HuH-7.5 (cell line): ENCODE measurements at places on chromosomes 1 and 21.
A peak's percentile ranks its signal among the peaks of the same experiment; 100 is the strongest.

- DNase-seq: no peak
Measured at GRCh38 chr1:207059881-207060280, 6.8 kb downstream of the PFKFB2 start.

- no peak for DNase-seq
Measured at GRCh38 chr1:208858738-208859137, 614.6 kb upstream of the PLXNA2 start.

DNA sequence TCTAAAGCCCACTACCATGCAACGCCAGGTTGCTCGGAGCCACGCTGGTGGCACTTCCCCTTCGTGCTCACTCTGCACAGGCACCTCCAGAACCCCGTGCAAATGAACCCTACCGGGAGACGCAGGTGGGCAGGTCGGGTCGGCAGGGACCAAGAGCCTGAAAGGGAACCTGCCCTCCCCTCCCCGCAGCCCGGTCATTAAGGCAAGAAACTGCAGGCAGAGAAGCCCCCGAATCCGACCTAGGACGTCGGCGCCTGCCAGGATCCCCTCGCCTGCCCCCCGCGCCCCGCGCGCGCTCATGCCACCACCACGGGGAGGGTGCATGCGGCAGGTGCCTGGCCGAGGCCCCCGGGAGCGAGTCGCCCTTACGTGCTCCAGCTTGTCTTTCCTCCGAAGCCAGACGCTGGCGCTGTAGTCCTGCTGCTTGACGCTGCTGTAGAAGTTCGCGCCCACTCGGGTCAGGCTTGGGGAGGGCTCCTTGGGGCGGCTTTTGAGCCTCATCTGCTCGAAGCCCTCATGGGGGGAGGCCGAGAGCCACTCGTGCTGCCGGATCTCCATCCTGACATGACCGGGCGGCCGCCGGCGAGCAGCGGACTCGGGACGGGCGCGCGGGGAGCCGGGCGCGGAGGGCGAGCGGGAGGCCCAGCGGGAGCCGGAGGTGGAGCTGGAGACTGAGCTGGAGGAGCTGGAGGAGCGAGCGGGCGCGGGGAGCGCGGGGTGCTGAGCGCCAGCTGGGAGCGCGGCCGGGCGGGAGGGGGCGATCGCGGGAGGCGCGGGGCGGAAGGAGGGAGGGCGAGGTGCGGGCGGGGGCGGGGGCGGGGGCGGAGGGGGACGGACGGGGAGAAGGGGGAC, 552 bp downstream of the PLD5 start:
- peak; percentile 57 for DNase-seq

DNA sequence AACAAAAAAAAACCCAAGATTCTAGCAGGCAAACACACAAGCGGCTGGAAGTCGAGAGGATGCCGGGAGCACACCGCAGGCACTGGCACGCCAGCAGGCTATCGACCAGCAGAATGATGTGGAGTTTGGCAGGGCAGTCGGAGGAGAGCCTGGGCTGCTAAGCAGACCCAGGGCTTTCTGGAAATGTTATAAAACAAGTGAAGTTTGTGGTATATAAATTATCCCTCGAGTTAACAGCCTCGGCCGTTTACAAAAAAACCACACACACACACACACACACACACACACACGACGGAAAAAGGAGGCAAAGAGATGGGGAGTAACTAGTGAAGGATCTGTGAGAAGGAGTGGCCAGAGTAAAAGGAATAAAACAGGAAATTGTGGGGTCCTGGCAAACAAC, 87.2 kb upstream of the IVNS1ABP start:
- DNase-seq: no peak

DNA sequence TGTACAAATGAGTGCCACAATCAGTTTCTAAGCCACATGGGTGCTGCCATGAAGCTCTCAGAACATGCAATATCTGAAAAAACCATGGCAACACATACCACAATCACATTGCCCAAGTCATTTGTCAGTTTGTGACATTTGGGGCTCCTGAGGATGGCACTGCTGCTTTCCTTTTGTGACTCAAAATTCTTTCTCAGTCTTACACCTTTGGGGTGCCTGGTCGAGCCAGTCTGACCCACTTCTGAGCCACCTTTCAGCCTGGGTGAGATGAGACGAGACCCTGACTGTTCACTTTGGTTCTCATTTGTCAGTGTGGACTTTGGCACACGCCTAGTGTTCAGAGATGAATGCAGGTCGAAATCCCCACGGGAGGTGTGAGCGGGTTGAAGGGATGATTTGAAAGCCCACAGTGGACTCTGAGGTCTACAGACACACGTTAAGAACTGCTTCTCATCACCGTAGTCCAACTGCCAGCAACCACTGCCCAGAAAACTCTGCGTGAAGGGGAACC, 8.0 kb downstream of the BATF3 start:
- DNase-seq: no peak

DNA sequence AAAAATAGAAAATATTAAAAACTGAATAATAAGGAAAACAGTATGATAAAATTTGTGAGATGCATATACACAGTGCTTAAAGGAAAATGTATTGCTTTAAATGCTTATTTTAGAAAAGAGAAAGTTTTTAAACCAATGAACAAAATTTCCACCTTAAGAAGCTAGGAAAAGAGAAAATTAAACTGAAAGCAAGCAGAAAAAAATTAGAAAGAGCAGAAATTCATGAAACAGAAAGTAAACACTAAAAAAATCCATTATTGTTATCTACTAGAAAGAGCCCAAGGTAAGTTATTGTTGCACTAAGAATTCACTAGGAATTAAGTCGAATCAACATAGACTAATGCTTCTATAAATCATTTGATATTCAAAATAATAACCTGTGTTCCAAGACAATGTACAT, 67.7 kb downstream of the PIK3R3 start:
- DNase-seq: no peak

DNA sequence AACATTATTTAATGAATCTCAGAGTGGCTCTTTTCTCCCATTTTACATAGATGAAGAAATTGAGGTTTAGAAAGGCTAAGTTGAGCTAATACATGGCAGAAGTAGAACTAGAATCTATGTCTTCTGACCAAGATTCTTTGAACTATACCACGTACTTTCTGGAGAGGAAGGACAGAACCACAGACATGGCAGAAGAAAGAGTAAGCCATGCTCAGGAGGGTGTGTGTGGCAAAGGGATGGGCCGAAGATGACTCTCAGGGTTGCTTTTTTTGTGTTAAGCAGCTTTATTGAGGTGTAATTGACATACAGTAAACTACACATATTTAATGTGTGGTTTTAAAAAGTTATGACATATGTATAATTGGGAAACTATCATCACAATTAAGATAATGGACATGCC, 69.5 kb downstream of the PEX14 start:
- DNase-seq: no peak

- no peak for DNase-seq
Measured at GRCh38 chr1:104408268-104408667, 658.6 kb downstream of the AMY1C start.

GRCh38 chr1:190754666-190755065, 277.0 kb upstream of the BRINP3 start:
- no peak for DNase-seq

- no peak for DNase-seq
Measured at GRCh38 chr1:197810812-197811211, 35.5 kb upstream of the DENND1B start.

DNA sequence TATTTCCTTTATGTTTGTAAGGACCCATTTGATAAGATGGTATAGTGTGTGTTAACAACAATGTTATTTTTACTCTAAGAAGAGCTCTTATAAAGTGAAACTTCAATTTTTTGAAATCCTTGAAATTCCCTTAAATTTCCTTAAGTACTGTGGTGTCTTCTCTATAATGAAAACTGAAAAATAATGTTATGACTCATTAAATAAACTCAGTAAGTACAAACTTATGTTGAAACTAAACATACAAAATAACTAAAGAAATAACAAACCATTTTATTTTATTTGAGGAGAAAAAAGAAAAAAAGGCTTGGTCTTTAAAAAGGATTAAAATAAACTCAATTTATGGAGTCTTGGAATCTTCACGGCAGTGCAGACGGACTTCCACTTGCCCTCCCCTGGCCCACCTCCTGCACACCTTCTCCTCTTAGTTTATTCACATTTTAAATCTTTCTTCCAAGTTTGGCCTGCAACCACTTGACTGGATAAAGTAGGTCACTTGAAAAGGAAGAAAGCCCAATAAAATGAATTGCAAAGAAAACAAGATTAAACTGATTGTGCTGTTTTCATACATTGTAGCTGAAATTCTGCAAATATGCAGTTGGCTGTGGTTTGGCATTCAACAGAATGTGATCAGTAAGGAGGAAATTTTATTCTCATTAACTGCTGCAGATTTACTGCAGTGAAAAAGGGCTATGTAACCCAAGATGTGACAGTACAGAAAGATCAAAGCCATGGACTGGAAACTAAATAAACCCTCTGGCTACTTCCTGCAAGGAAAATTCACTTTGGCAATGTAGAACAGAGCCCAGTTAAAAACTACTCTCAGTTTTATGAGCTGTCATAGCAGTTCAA, 48.5 kb upstream of the SCYL3 start:
- DNase-seq: no peak

DNA sequence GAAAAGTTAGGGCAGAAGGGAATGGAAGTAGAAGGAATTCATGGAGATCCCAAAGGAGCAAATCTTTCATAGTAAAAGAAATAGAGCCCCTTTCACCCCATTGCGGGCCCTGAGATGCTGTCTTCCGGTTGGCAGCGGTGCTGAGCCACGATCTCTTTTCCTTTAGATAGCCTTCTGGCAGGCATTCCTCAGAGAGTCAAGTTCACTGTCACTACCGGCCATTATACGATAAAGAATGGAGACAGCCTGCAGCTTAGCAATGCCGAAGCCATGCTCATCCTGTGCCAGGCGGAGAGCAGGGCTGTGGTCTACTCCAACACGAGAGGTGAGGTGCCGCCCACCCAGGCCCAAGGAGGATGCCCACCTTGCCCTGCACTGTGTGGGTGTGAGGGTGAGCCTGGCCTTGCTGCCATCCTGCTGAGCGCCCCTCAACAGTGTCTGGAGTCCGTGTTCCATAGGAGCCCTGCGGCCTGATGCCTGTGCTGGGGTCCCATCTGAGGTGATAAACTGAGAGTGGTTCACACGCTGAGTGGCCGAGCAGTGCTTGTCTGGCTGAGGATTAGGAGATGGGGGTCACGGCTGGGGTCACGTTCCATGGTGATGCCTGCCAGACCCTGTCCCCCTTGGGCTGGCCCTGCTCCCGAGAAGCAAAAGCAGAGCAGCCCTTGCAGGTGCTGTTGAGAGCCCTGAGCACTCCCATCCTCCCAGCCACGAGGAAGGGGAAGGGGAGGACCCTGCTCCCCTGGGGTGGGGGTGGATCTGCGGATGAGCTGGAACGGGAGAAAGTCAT, 20.4 kb upstream of the PWP2 start:
- no peak for DNase-seq

DNA sequence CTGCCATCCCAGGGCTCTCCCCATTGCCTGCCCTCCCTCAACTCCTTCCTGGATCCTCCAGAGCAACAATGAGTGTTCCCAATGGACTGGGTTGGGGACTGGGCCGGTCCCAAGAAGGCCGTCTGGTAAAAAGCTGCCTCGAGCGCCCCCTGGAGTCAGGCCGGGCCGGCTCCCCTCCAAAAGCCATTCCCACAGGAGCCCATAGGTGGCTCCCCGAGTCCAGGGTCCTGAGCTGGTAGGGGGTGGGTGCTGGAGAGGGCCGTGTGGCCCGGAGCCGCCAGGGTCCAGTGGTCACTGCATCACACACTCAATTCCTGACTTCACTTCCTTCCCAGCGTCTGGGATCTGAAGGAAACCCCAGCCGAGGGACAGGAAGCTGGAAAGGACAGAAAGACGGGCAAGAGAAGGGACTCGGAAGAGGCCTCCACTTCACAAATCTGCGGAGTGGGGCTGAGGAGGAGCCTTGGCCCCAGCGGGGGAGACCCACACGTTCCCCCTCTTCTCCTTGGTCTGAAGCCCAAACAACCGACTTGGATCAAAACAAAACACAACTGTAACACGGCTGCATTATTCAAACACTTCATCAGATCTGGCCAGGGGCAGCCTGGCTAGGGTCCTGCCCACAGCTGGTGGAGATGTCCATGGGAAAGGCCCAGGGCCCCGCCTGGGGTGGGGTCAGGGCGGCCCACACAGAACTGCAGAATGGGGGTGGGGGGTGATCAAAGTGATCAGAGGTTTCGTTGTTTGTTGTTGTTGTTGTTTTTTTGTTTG, 10.9 kb upstream of the ALDH4A1 start:
- DNase-seq: peak; percentile 97

DNA sequence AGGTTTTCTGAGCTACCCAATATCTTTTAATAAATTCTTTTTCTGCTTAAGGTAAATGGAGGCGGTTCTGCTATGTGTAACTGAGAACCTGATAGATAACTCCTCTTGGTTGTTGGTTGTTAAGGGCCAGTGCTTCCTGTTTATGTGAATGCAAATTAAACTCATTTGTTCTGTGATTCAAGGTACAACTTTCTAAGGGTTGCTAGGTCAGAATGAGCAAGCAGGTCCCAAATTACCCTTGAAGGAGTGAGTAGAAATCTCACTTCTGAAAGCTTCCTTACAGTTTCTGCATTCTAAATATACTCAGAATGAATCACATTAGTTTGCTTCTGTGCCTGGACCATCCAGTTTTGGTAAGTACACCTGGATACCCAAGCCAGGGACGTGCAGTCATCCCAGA, 15.5 kb upstream of the FAM78B start:
- DNase-seq: no peak

DNA sequence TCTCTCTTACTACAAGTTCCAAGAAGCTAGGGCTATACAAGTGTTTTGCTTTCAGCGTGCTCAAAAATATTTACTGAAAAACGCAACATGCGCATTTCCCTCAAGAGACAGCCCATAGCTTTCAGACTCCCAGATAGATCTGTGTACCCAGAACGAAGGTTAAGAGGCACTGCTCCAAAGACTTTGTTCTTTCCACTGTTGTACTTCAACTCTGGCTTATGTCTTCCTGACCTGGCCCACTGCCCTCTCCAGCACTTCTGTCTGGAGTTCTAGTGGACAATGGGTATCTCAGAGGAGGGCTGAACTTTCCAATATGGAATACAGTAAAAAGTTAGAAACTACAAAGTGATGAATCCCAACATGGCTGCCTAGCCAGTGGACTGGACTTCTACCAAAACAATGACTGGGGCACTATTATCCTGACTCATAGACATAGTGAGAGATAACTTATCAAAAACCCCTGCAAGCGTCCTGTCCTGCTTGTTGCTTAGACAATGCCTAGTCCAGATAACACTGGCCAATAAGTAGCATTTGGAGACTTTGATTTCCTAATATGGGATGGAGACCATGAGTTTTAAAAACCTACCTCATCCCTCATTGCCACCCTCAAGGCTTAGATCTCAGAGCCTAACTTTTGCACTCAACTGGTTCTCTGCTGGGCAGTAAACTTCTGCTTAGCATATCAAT, 8.8 kb upstream of the ADAR start:
- DNase-seq: no peak

GRCh38 chr1:91795591-91796389, 90.2 kb downstream of the TGFBR3 start:
- no peak for DNase-seq

DNA sequence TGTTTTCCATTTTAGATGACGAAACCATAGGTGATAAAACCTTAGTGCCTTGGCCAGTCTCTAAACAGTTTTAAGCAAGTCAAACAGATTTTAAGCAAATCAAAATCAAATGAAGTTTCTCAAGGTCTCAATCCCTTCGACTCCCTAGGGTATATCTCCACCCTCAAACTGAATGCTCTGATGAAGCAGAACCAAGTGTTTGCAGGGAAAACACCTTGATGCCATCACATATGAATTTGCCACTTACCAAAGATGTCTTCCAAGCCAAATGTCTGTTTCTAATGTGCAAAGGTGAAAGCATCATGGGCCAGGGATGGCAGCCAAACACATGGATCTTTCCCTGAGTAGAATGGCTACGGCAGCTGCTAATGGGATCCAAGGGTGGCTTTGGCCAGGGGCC, 116.4 kb upstream of the COP1 start:
- no peak for DNase-seq

- no peak for DNase-seq
Measured at GRCh38 chr1:104905322-104905721, 1155.6 kb downstream of the AMY1C start.
